Effector memory CD4-positive, alpha-beta T cell (primary cell): ENCODE measurements at places on chromosomes 1 and 21.

DNA sequence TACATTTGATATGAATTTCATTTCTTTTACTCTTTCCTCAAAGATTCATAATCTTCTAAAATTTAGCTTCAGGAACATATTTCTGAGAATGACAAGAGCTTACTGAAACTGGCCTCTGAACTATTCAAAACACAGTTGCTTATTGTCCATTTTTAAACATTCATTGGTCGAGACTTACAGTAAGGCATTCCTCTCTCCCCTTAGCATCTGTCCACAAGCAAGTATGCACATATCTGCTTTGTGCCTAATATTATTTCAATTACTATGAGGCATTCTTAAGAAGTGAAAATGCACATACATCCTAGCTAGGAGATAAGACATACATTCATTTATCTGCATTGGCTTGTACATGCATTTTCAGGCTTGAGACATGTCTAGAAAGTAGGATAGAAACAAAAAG lies 488.7 kb downstream of the PTBP2 start:
- H3K27ac ChIP-seq, result no peak overlapping the region
- no peak overlapping the region for H3K4me3 ChIP-seq
- no peaks in the 10 kb centered on the region for H3K4me1 ChIP-seq
- H3K36me3 ChIP-seq, result no peaks in the 10 kb centered on the region

GRCh38 chr1:25086518-25087079 lies 145.7 kb downstream of the SYF2 start:
- H3K4me1 ChIP-seq, result no peaks in the 10 kb centered on the region
- no peak overlapping the region for H3K4me3 ChIP-seq
- H3K36me3 ChIP-seq, result no peaks in the 10 kb centered on the region
- no peak overlapping the region for H3K27ac ChIP-seq

DNA sequence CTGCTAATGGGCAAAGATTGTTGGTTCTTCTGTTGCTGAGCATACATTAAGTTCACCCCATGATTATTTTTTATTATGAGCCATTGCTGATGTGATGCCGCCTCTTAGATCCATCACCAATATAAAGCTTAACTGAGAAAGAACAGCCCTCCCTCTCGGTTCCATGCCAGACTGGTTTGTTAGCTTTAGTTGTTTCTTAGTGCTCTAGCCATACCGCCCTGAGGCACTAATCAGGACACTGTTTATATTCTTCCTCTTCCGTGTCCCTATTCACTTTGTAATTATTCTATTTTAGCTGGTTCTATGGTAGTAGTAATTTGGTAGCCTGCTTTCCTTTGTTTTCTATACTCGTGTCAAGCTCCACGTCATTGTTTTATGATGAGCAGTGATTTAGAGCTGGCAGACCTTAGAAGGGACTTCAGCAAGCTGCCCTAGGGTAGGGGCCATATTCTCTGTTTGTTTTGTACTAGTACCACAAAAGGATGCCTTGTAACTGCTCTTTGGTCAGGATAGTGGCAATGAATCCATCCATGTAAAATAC lies 27.3 kb upstream of the PDPN start:
- H3K36me3 ChIP-seq, result no peaks in the 10 kb centered on the region
- no peaks in the 10 kb centered on the region for H3K4me1 ChIP-seq
- H3K4me3 ChIP-seq, result no peak overlapping the region
- DNase-seq, result no peak

DNA sequence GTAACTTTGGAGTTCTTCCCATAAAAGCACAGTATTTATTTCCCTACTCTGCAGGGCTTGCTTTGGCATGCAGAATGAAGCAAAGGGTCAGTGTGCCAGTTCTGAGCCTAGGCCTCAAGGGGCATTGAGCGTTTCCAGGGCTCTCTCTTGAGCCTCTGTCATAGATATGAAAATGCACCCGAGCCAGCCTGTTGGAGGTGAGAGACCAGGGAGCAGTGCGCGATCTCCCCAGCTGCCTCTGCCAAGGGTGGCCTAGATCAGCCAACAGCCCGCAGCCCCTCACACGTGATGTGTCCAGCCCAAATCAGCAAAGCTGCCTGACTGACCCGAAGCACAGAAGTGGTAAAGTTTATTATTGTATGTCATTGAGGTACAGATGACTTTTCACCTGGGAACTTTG lies 63.7 kb downstream of the TENT5C start:
- no peak overlapping the region for H3K27ac ChIP-seq
- H3K4me3 ChIP-seq, result no peak overlapping the region
- DNase-seq, result no peak
- H3K36me3 ChIP-seq, result no peaks in the 10 kb centered on the region
- H3K27me3 ChIP-seq, result no peaks in the 10 kb centered on the region
- H3K4me1 ChIP-seq, result peaks cover 4% of the 10 kb centered on the region

GRCh38 chr1:112092656-112093371 lies 103.3 kb upstream of the KCND3 start:
- peaks cover 7% of the 10 kb centered on the region for H3K27me3 ChIP-seq
- H3K4me1 ChIP-seq, result no peaks in the 10 kb centered on the region
- no peaks in the 10 kb centered on the region for H3K36me3 ChIP-seq
- H3K4me3 ChIP-seq, result no peak overlapping the region
- no peak overlapping the region for H3K27ac ChIP-seq

DNA sequence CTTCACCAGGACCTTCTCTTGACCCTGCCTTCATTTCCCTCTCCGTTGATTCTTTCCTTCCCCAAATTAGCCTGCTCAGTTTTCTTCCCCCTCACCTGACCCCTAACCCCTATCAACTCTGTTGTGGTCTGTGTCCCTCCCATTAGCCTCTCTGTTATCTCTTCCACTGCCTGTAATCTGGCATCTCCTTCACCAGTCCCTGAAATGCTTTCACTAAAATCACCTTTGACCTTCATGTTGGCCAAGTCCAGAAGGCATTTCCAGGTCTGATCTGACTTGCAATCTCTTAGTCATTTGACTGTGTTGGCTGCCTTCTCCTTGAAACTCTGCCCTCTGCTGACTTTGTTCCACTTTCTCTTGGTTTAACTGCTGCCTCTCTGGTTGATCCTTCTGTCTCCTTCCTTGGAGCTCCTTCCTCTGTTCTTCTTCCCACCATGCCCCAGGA lies 28.2 kb downstream of the ATP8B2 start:
- H3K4me1 ChIP-seq, result peaks cover 19% of the 10 kb centered on the region
- peaks cover 21% of the 10 kb centered on the region for H3K36me3 ChIP-seq
- no peaks in the 10 kb centered on the region for H3K27me3 ChIP-seq

DNA sequence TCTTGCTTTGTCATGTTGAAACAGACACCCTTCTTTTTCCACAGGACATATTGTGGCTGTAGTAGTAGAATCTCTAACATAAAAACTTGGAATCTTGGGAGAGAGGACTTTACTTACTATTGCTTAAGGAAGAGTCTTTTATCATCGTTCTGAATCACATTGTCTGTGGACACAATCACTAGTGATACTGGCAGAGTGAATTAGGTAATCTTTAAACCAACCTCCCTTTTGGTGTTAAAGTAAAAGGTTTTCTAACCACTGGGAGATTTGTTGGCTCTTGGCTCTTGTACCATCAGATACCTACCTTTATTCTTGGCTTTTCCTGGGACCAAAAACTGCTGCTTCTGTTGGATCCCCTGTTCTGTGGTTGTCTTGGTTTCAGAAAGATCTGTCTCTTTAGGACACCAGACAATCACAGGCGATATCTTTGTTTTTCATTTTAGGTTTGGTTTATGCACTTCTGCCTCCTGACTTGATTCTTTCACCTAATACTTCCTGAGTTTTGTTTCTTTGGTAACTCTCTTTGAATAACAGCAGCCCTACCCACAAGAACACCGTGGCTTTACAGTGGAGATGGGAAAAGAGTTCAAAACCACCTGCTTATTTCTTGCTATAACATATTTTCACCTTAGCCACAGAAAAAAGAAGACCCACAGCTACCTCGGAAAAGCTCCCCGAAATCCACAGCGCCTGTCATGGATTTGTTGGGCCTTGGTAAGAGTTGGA lies 36.6 kb upstream of the ZFP69B start:
- H3K4me3 ChIP-seq, result no peak overlapping the region
- H3K27ac ChIP-seq, result peak overlapping the region; percentile 36
- no peaks in the 10 kb centered on the region for H3K27me3 ChIP-seq
- H3K36me3 ChIP-seq, result peaks cover 88% of the 10 kb centered on the region
- no peak for DNase-seq

- no peak overlapping the region for H3K4me3 ChIP-seq
- no peaks in the 10 kb centered on the region for H3K27me3 ChIP-seq
- no peak for DNase-seq
These were observed 96.9 kb upstream of the AKT3 start for GRCh38 chr1:243946946-243947345.

DNA sequence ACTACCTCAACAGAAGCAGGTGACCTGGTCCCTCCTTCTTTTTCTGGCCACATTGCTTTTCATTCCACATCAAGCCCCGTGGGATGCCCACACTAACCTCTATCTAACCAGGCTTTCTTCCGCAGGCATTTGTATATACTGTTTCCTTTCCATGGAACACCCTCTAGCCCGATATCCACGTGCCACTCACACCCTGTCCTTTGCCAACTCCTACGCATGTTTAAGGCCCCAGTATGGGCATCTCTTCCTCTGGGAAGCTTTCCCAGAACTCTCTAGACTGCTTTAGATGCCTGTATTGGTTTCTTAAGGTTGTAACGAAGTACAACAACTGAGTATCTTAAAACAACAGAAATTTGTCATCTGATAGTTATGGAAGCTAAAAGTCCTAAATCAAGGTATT lies 121.0 kb downstream of the TNR start:
- DNase-seq, result no peak
- H3K36me3 ChIP-seq, result no peaks in the 10 kb centered on the region
- no peak overlapping the region for H3K4me3 ChIP-seq
- no peaks in the 10 kb centered on the region for H3K4me1 ChIP-seq

- DNase-seq, result no peak
- no peak overlapping the region for H3K27ac ChIP-seq
- H3K36me3 ChIP-seq, result no peaks in the 10 kb centered on the region
These were observed 1.5 kb upstream of the NEK7 start for GRCh38 chr1:198155253-198155652.

- no peaks in the 10 kb centered on the region for H3K27me3 ChIP-seq
- peak overlapping the region; percentile 11 for H3K27ac ChIP-seq
- H3K36me3 ChIP-seq, result no peaks in the 10 kb centered on the region
- H3K4me3 ChIP-seq, result no peak overlapping the region
- no peak for DNase-seq
- peaks cover 18% of the 10 kb centered on the region for H3K4me1 ChIP-seq
These were observed 37.8 kb downstream of the LPAR3 start for GRCh38 chr1:84855168-84855567.

DNA sequence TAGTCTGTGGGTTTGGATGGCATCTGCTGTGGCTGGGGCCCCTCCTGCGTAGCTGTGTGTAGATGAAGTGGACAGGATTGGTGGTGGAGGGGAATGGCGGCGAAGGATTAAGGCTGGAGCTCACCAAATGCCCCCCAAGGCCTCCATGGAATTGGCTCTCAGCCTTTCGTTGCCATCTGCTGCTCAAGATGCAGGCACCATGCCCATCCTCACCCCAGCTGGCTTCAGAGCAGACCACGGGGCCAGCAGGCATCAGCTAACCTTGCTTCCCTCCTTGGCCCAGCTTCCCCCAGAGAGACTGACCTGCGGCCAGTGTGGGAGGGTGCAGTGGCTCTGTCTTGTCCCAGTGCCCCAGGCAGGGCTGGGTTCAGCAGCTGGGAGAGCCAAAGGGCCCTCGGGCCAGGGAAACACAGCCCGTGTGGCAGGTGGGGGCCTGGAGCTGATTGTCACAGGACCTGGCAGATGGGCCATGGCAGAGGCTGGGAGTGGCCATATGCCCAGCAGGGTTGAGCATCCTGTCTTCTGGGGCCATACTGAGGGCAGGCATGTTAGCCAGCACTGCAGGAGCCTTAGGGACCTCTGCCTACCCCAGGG lies 66.8 kb upstream of the ACTL8 start:
- no peak overlapping the region for H3K4me3 ChIP-seq
- H3K27me3 ChIP-seq, result no peaks in the 10 kb centered on the region
- no peak overlapping the region for H3K27ac ChIP-seq
- no peaks in the 10 kb centered on the region for H3K4me1 ChIP-seq
- no peaks in the 10 kb centered on the region for H3K36me3 ChIP-seq
- no peak for DNase-seq

- peaks cover 43% of the 10 kb centered on the region for H3K27me3 ChIP-seq
- no peak overlapping the region for H3K4me3 ChIP-seq
- DNase-seq, result no peak
- H3K4me1 ChIP-seq, result peaks cover 16% of the 10 kb centered on the region
- H3K36me3 ChIP-seq, result no peaks in the 10 kb centered on the region
These were observed 12.2 kb downstream of the CRABP2 start for GRCh38 chr1:156692925-156693847.

GRCh38 chr1:76250271-76250670 lies 175.7 kb downstream of the ST6GALNAC3 start:
- H3K4me3 ChIP-seq, result no peak overlapping the region
- no peaks in the 10 kb centered on the region for H3K36me3 ChIP-seq
- no peaks in the 10 kb centered on the region for H3K4me1 ChIP-seq
- no peak overlapping the region for H3K27ac ChIP-seq
- H3K27me3 ChIP-seq, result no peaks in the 10 kb centered on the region

DNA sequence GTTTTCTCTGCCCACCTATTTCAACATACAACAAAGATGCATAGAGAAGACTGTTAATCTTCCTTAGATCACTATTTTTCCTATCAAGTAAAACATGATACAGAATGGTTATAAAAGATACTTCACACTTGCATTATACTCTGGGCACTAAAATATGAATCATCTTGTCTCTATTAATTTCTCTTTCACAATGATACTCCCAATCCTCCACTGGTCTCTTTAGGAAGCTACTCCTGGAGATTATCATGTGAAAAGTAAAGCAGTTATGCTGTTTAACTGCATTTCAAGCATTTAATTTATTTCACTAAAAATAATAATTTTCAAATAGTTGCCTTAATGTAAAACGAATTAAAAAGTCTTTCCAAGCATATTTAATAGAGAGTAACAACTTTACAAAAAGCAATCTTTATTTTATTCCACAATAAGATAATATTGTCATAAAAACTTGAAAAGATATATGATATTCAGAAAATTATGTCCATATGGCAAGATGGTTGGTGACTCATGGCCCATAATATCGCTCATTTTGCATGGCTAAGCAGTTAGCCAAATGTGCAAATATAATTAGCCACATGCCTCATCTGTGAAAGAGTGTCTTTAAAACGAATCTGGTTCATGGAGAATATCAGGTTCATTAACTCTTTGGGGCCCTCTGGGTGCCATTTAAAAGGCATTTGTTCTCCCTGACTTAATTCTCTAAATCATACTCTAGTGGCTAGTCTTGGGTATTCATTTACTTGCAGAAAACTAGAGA lies 1569.0 kb upstream of the B3GALT2 start:
- no peaks in the 10 kb centered on the region for H3K27me3 ChIP-seq
- no peak overlapping the region for H3K4me3 ChIP-seq
- H3K4me1 ChIP-seq, result no peaks in the 10 kb centered on the region
- H3K36me3 ChIP-seq, result no peaks in the 10 kb centered on the region
- no peak overlapping the region for H3K27ac ChIP-seq
- no peak for DNase-seq
